Daoy (cell line): ENCODE measurements at places on chromosomes 1 and 21.

GRCh38 chr1:204363335-204364114, 3.8 kb upstream of the PLEKHA6 start:
- peak; percentile 79 for DNase-seq

DNA sequence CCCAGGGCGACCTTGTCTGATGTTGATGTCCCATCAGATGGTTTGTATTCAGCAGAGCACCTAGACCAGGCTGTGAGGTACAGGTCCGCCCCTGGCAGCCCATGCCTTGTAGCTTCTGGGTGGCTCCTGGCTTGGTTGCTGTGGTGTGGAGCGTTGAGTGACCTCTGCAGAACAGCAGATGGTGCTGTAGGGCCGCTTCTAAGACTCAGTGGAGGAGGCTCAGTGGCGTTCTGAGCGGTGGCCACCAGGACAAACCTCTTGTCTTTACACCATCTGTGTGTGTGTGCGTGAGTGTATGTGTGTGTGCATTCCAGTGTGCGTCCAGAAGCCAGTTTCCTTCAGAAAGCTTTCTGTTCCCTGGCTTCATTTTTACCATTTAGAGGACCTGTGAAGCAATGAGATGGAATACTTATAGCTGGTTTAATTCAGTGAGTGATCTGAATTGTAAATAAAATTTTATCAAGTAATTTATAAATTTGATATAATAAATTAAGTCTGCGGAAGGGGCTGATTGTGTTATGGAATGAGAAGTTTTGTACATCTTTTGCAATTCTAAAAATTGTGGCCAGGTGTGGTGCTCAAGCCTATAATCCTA, 66.1 kb downstream of the ADARB1 start:
- peak; percentile 91 for DNase-seq

GRCh38 chr1:183876309-183876708, 71.4 kb downstream of the RGL1 start:
- DNase-seq: no peak

DNA sequence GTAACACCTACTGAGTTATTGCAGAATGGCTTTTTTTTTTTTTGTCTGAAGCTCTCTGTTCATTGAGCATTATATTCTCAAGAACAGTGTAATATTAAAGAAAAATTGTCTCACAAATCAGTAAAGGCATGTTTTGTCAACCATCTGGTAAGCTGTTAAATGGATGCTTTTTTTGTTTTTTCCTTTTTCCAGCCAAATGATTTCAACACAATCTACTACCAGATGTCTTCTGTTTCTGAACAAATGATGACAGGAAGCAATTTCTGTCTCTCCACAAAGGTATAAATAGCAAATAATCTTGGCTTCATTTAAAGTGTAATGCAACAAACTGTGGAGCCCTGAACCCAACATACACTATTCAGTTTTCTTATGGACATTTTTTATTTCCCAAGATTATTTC, 78.6 kb upstream of the RGS2 start:
- no peak for DNase-seq

GRCh38 chr1:2474933-2475371, 1.1 kb upstream of the PLCH2 start:
- no peak for DNase-seq

DNA sequence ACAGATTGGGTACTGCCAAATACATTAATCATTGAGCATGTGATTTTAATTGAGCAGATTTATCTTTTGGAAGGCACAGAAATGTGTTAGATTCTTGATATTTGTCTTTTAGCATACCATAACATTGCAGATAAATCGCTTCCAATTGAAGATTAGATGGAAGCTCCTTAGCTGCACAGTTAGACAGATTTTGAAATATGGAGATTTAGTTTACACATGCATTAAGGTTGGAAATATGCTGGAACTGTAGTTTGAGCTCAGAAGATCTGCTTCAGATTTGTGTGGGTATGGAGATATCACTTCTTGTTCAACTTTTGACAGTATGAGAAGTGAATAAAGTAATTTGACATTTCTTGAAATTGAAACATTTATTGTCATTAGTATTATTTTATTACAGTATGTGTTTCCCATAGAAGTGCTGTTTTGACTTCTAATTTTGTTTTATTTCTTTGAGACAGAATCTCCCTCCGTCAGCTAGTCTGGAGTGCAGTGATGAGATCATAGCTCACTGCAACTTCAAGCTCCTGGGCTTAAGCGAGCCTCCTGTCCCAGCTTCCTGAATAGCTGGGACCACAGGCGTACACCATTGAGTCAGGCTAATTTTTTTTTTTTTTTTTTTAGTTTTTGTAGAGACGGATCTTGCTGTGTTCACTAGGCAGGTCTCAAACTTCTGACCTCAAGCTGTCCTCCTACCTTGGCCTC, 29.1 kb downstream of the THRAP3 start:
- peak; percentile 19 for DNase-seq

DNA sequence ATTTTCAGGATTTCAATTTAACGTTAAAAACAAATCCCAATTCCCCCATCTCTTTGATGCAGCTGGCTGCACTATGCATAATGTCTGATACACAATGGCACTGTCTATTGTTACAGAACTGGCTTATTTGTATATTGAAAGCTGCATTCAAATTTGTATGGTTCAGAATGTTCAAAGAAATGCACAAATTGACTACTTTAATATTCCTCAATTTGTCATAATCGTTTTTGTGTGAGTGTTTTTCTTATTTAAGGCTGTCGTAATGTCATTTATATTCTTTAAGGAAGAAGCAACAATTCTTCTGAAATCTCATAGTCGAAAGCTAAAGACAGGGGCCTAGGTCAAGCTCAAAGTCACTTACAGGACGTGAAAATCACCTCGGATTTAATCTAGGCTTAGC, 341.4 kb upstream of the ZRANB2 start:
- no peak for DNase-seq

GRCh38 chr1:86389307-86389706, 6.8 kb downstream of the ODF2L start:
- no peak for DNase-seq

- peak; percentile 6 for DNase-seq
Observed at GRCh38 chr1:166999075-166999474, 10.0 kb downstream of the MAEL start.
